ENCODE measurements at places on chromosomes 13 and 19.

DNA sequence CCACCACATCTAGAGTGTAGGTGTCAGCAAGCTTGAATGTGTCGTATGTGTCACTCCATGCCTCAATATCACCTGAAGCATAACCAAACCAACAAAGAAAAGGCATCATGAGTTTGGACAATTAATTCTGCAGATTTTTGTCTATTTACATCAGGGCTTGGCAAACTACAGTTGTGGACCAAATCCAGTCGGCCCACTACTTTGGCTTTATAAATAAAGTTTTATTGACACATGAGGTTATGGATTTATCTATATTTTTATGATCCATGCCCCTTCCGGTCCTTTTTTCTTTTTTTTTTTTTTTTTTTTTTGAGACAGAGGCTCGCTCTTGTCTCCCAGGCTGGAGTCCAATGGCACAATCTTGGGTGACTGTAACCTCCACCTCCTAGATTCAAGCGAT is 9.2 kb upstream of the CABP5 start:
- DNase-seq: no peak

DNA sequence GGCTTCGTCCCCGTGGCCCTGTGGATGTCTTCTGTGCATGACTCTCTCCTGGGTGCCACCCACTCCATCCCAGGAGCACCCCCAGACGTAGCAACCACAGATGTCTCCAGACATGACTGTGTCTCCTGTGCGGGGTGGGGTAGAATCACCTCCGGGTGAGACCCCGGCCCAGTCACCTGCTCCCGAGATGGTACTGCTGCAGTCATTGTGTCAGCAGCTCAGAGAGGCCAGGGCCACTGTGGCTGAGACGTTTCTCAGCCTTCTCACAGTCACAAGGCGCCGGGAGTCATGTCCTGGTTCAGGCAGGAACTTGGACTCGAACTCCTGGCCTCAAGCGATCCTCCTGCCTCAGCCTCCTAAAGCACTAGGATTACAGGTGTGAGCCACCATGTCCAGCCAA is 16.6 kb downstream of the NCLN start:
- DNase-seq: no peak

DNA sequence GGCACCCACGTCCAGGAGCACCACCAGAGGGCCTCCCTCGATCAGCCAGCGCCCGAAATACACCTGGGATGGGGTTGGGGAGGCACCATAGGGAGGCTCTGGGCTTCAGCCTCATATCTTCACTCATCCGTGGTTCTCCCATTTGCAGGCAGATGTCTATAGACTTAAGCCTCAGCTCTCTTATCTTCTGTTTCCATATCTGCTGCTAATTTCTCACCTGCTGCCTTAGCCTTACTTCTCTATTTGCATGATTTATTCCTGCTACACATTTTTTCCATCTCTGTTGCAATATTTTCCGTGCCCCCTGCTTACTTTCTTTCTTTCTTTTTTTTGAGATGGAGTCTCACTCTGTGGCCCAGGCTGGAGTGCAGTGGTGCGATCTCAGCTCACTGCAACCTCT is 5.8 kb downstream of the GYS1 start:
- DNase-seq: no peak

GRCh38 chr13:111394211-111394922 is 73.9 kb downstream of the TEX29 start:
- no peak for DNase-seq

- DNase-seq: no peak
These were observed 15.2 kb downstream of the RCBTB1 start for GRCh38 chr13:49569993-49570689.

- DNase-seq: no peak
These were observed 177.5 kb downstream of the NDFIP2 start for GRCh38 chr13:79658333-79658975.

DNA sequence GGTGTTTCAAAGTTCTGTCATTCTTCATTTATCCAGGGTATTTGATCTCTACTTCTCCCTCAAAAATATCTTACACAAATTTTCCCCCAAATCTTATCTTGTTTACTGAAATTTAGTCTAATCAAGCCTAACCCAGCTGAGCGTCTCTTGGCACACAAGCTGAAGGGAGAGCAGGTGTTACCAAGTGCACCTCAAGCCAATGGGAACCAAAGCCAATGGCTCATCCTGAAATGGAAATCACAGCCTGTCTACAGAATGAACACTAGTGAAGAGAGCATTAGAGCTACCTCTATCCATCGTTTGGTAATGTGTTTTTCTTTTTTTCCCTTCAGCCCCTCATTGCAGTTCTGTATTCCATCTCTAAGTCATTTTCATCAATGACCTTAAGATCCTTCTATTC is 1350.8 kb downstream of the OLFM4 start:
- no peak for DNase-seq

- DNase-seq: no peak
These were observed 11.3 kb downstream of the STX10 start for GRCh38 chr19:13138916-13139198.

- no peak for DNase-seq
These were observed 51.7 kb downstream of the MYH14 start for GRCh38 chr19:50255115-50255514.

- no peak for DNase-seq
These were observed 176.4 kb upstream of the TSHZ3 start for GRCh38 chr19:31525610-31526147.

DNA sequence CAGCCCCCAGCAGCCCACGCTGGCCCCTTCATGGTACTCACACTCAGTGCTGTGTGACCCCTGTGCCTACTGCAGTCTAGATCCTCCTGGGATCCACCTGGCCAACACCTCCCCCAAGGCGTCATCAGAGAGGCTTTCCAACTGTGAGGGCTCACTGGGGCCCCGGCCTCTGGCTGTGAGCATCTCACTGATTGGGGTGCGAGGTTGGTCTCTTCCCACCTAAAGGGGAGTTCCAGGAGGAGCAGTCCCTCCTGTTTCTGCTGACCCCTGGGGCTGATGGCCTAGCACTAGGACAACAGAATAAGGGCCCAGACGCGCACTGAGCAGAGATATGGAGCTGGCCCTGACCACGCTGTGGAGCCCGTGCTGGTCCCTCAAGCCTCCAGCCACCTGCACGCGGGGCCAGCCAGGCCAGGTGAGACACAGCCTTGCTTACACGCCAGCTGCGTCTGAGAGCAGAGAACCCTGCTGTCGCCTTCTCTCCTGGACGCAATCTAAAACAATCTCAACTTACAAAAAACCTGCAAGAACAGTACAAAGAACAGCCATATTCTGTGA is 32.2 kb downstream of the ELL start:
- DNase-seq: no peak

DNA sequence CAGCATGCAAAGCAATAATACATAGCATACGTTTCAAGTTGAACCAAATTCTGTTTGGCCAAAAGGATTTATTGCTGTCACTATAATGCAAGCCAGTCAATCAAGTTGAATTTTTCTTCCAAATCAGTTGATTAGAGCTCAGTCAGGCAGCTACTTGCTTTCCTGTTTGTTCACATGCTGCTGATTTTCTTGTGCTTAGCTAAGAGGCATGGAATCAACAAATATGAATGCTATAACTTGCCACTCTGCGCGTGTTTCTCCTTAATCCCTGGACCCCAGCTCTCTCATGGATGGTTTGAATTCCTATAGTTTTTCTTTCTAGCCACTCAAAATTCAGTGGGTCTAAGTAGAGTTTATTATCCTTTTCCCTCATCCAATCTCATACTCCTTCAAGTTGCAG is 311.3 kb downstream of the KLF5 start:
- no peak for DNase-seq

Measured in NCI-H2081 treated with DMSO at 0.1 percent for 48 hours (cell line).